ENCODE measurements at places on chromosomes 11 and 22.

- DNase-seq = no peak
These were observed 278.2 kb upstream of the CHORDC1 start for GRCh38 chr11:90500922-90501568.

DNA sequence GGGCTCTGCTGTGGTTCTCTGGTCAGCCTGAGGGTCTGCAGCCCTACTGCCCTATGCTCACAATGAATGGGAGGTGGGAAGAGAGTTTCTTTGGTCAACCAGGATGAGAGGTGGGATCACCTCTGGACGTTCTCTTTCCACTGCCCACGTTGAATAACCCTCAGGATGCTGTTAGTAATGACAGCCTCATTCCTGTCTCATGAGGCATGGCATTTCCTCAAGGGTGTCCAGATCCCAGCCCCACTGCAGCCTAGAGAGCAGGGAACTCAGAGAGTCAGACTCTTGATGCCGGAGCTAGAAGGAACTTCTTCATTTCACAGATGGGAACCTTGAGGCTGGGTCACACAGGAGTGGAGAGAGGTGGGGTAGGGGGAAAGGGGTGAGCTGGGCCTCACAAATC, 196.0 kb downstream of the CEP164 start:
- no peak for DNase-seq

- peak; percentile 81 for DNase-seq
These were observed 45.3 kb downstream of the GDPD5 start for GRCh38 chr11:75480185-75481175.

GRCh38 chr22:37371491-37371890, 55.8 kb downstream of the ELFN2 start:
- no peak for DNase-seq

DNA sequence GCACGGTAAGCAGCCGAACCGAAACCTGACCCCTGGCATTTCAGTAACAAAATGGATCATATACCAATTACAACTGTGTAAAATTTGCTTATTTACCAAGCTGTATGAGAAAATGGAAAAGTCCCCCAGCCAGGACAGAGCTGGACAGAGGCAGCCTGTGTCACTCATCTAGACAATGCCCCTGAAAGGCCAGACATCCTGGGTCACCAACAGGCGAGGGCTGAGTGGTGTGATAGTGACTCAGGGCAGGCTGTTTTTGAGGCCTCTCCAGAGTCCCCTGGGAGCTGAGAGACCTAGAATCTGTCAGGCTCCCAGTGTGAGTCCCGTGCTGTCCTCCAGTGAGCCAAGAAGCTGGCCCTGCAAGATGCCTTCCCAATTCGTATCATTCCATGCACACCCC, 680.4 kb downstream of the TBC1D22A start:
- no peak for DNase-seq

GRCh38 chr11:8309862-8310261, 46.2 kb upstream of the LMO1 start:
- no peak for DNase-seq

DNA sequence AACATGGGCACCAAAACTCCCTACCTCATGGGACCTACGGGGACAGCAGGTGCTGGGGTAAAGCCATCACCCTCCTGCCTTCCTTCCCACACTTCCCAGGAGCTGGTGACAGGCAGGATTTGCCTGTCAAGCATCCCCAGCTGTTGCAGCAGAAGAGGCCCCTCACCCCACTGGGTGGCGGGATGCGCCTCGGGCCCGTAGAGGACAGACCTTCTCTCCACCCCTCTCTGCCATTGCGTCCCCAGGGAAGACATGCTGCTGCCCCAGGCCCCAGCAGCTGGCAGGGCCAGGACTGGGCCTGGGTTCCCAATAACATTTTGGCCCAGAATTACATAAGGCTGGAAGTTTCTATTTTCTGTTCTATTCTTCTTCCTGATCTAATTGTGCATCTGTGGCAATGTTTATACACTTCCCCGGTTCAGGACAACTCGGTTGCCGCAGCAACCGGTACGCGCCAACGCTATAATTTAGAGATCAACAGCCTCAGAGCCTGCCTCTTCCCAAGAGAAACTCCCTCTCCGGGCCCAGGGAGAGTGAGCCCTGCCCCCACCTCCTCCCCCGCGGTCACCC, 25.4 kb downstream of the KCNJ4 start:
- no peak for DNase-seq

DNA sequence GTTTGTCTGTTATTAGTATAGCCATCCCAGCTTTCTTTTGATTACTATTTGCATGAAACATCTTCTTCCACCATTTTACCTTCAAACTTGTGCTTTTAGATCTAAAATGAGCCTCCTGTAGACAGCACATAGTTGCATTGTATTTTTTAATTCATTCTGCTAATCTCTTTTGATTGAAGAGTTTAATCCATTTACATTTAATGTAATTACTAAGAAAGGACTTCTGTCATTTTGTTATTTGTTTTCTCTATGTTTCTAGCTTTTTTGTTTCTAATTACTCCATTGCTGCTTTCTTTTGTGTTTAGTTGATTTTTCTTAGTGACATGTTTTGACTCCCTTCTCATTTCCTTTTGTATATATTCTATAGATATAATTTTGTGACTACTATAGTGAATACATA, 43.7 kb upstream of the ZBTB44 start:
- DNase-seq = no peak

DNA sequence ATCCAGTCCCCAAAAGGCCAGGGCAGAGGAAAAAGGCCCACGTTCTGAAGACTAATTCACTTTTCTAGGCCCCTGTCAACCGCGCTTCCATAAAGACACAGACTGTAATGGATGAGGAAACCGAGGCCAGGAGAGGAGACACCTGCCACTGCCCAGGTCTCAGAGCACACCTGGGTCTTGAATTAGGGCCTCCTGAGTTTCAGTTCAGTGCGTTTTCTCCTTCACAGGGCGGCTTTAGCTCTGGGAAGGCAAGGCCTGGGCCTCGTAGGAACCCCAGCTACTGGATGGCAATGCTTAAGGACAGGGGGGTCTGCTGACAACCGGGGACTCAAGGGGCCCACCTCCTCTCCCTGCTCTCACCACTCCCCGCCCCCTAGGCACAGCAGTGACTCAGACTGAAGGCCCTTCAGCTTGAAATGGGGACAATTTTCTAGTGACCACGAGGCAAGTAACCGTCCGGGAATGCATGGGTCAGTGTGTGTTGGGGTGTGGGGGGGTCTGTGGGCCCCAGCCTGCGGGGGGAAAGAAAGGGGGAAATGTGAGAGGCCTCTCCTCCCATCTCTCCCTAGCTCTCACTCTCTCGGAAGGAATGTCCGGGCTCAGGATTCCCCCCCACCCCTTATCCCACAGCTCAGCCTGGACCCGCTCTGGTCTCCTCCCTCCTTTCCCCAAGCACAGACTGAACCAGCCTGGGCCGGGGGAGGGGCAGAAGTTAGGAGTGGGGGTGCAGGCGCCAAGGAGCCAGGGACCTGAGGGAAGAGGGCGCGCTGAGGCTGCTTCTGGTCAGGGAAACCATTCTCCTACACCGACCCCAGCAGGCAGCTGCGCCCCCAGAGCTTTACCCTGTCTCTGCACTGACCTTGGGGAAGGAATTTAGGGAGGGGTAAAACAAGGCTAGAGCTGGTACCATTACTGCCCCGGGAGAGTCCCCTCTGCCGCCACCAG, 17.2 kb downstream of the CREB3L1 start:
- no peak for DNase-seq

GRCh38 chr11:111707039-111707690, 59.0 kb downstream of the PPP2R1B start:
- DNase-seq = no peak

GRCh38 chr11:94922321-94923003, 50.9 kb downstream of the CWC15 start:
- peak; percentile 71 for DNase-seq

- DNase-seq = peak; percentile 89
These were observed 51.6 kb downstream of the MS4A13 start for GRCh38 chr11:60566776-60567175.

DNA sequence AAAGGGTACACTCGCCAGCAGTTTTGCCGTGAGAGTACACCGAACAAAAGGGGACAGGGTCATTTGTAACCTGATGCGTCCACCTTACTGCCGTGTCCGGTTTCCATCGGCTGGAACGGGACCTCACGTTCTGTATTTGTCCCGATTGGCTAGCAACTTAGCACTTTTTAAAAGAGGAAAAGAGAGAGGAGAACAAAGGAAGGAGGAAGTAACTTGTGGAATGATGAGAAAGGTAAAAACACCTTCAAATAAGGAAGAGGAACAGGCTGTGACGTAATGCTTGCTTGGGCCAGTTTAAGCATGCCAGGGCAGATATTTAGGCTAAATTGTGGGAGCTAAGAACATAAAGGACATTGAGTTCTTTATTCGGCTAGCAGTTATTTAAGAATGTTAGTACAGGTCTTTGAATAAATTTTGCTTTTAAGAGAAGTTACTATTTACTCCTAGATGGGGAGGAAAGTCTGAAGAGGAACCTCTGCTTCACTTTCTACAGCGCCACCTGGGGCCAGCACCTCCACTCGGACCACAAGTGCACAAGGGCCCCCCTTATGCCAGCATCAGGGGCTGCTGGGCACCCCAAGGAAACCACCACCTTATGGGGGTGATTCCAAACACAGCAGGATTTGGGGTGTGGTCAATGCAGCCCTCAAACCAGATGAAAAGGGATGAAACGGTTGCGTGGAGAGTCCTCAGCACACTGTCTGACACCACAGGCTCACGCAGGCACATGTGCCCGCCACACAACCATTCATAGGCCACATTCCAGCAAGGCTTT, 5.8 kb downstream of the ARSA start:
- peak; percentile 15 for DNase-seq

DNA sequence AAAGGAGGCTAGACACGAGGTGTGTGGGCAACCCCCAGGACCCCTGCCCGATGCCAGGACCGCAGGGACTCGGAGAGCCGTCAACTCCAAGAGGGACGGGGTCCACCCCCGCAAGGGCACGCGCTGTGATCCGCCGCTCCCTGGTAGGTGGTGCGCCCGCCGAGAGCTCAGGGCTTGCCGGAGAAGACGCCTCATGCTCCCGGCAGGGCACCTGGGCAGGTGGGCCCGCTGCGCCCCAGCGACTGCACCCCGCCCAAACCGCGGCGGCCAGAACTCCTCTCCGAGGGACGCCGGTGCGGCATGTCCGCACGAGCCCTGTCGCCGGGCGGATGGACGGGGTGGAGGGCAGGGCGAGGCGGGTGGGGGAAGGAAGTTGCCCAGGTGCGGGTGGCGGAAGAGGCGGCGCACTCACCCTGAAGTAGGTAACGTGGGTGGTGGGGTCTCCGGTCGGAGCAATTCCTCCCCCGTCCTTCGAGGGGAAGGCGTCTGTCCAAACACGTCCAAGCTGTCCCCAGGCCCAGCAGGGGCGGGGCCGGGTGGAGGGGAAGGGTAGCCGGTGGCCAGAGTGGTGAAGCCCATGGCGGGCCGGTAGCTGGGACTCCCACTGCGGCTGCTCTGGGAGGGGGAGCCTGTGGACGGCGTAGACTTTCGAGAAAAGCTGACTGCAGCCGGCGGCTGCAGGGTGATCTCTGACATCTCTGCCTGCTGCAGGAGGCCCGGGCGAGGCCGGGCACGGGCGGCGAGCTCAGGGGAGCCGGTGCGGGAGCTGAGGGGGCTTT, 37.2 kb downstream of the IGSF9B start:
- DNase-seq = no peak

- no peak for DNase-seq
These were observed 3.2 kb upstream of the SART1 start for GRCh38 chr11:65958291-65958690.

- DNase-seq = no peak
These were observed 251.7 kb downstream of the GRM5 start for GRCh38 chr11:88814076-88814475.

DNA sequence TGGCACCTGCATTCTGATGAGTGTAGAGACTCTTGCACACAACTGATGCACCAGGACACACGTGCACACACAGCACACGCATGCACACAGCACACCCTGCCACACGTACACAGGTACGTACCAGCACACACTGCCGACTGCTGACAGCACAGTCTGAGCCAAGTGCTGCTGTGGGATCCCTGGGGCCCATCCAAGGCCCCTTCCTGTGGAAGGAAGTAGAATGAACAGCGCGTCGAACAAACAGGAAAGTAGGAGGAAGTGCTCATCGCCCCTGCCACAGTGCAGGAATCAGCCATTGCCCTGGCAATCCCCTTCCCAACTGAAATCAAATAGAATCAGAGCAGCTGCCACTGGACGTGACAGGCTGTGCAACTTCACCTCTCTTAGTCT, 57.9 kb downstream of the CD82 start:
- DNase-seq = no peak

DNA sequence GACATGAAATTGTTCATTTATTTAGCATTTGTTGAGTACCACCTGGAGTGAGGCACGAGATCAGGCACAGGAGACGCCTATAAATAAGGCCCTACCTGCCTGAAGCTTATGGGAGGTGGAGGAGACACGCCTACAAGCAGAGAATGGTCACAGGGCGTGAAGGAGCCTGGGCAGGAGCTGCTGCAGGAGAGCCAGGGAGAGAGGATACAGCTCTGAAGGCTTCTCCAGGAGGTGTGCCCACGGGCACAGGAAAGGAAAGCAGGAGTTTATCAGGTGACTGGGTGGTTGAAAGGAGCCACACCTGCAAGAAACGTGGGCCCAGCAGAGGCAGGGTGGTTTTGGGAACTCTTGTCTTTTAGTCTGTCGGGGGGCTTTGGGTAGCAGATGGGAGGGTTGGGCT, 70.3 kb downstream of the BMAL1 start:
- DNase-seq = no peak

- no peak for DNase-seq
These were observed 123.9 kb downstream of the VPREB1 start for GRCh38 chr22:22368516-22368915.

DNA sequence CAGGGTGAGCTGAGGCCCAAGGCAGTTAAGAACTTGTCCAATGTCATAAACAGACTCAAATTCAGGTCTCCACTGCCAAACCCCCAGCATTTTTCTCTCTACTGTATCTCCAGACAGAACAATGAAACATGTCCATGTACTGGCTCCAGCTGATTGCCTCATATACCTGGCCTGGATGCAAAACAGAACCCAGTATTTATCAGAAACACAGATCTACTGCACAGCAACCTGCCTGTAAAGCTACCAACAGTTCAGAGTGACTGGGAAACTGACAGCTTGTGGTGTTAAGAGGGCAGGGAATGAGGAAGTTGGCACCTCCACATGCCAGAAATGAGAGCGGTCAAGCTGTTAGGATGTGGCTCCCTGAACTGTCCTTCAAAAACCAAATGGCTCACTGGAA, 41.6 kb downstream of the C11orf71 start:
- no peak for DNase-seq

- no peak for DNase-seq
These were observed 57.2 kb downstream of the GRIK4 start for GRCh38 chr11:120568572-120569307.

GRCh38 chr11:123261345-123262106, 66.5 kb upstream of the CLMP start:
- peak; percentile 83 for DNase-seq

- no peak for DNase-seq
These were observed 14.7 kb downstream of the ABTB2 start for GRCh38 chr11:34343153-34343552.

GRCh38 chr11:2368851-2369180, 8.3 kb upstream of the CD81 start:
- no peak for DNase-seq

- no peak for DNase-seq
These were observed 4.0 kb upstream of the SLC43A3 start for GRCh38 chr11:57430952-57431351.

GRCh38 chr11:37574361-37574760, 976.3 kb upstream of the RAG2 start:
- no peak for DNase-seq
